ENCODE measurements at places on chromosomes 13 and 19.

DNA sequence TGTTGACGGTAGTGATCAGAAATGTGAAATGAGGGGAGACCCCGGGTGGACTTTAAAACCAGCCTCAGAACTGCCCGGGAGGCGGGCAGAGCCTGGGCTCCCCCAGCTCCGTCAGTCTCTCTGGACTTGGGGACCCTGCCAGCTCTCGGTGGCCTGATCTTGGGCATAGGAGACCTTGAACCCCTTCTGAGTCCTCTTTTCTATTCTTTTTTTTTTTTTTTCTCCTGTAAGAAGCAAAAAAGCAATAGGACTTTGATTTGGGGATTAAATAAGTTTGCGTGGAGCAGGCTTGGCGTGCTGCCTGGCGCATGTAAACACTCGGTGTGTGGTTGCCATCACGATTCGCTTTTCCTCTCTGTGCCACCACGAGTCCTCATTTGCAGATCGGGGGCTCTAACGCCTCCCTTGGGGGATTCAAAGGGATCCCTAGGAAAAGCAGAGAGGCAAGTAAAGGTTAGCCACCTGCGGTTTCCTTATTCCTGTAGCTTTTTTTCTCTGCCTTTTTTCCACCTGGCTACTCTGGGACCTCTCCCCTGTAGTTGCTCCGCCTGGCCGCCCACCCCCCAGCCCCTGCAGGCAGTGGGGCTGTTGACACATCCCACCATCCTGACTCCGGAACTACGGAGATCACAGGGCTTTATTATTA lies 1.3 kb downstream of the SAFB start:
- DNase-seq: peak; percentile 25

GRCh38 chr13:33272531-33273124 lies 12.9 kb downstream of the STARD13 start:
- no peak for DNase-seq

DNA sequence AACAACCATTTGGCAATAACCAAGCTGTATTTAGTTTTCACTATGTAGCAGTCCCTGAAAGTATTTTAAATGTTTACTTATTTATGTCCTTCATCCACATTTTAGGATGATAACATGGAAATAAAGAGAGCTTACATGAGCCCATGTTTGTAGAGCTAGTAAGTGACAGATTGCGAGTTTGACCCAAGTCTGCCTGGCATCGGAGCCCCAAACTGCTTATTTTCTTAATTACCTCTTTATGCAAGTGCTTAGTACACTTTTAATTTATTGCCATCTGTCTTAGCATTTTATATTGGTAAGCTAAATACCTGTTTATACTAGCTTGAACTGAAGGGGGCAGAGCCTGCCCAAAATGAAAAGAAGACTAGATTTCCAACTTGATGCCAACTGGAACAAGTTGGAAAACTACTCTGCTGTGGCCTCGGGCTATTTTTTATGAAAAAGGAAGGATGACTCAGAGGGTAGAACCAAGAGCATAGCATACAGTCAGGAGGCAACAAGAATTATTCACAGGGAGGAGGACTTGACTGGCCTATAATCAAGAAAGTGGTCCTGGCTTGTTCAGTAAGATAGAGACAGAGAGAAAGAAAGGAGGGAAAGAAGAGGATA lies 150.2 kb downstream of the NDFIP2 start:
- DNase-seq: peak; percentile 59

GRCh38 chr13:52405369-52405766 lies 604 bp downstream of the THSD1 start:
- DNase-seq: no peak

DNA sequence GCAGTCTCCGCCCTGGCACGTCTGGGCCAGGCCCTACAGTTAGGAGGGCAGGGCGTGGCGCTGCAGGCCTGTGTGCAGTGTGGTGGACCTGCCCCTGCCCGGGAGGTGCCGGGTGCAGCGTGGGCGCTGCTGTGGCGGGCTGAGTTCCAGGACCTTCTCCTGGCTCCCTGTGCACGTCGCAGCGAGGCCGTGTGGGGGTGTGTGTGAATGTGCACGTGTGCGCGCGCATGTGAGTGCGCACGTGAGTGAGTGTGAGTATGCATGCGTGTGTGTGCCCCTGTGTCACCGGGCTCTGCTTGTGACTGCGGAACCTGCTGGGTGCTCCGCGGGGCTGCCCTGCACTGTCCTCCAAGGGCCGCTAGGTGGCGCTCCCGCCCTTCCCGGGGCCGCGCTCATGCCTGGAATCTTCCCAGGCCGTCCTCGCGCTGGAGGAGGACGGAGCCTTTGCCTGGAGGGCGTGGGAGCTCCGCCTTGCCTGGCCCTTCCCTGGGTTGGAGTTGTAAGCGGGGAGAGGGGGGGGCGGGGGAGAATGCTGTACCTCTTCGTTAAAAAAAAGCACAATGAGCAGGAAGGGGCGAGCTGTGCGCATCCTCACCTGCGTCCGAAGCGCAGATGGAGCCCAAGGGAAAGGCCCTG lies 79.3 kb downstream of the KDM4B start:
- peak; percentile 87 for DNase-seq

DNA sequence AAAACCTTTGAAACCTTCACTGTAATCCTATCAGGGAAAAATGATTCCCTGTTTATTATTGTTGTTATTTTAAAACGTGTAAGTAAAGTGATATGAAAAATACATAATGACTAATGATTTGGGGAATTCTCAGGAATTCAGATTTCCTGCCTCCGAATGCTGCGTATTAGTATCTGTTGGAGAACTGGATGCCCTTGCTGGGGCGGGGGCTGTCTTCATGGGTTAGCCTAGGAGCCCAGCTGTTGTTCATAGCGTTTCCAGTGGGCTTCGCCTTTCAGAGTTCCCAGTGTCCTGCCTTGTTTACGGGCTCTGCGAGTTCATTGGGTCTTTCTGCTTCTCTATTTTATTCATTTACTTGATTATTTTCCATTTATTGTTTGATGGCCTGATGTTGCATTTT lies 18.4 kb downstream of the NAXD start:
- no peak for DNase-seq

GRCh38 chr19:10262771-10263170 lies 8.1 kb upstream of the ICAM1 start:
- DNase-seq: peak; percentile 64
